ENCODE measurements at places on chromosomes 3 and 15.

- no peak for DNase-seq
Measured at GRCh38 chr3:27213450-27213849, 155.7 kb downstream of the NEK10 start.

DNA sequence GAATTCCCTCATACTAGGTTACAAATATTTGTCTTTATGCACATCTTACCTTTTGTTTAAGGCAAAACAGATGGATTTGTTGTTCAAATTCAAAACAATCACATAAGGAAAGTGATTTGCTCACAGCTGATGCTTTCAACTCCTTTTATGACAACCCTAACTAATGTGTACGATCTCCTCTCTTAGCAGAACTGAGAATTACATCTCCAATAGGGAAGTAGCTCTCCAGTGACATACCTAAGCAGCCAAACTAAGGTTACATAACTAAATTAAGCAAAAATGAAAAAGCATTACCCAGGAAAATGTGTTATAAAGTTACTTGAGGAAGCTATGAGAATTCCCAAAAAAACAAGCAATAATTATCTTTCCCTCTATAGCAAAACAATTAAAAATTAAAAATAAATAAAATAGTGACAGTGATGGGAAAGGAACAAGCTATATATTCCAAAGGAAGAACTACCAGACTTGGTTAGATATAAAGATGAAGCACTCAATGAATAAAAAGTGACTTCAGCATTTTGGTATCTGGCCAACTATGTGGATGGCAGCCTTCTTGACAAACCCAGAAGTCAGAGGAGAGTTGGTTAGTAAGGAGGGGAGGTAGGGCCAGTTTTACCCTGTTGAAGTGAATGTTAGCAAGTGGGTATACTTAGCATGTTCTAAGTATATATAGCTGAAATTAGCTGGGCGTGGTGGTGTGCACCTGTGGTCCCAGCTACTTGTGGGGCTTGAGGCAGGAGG is 32.4 kb downstream of the PEAK1 start:
- DNase-seq, result no peak

- no peak for DNase-seq
Measured at GRCh38 chr15:59879506-59880265, 124.4 kb upstream of the FOXB1 start.

DNA sequence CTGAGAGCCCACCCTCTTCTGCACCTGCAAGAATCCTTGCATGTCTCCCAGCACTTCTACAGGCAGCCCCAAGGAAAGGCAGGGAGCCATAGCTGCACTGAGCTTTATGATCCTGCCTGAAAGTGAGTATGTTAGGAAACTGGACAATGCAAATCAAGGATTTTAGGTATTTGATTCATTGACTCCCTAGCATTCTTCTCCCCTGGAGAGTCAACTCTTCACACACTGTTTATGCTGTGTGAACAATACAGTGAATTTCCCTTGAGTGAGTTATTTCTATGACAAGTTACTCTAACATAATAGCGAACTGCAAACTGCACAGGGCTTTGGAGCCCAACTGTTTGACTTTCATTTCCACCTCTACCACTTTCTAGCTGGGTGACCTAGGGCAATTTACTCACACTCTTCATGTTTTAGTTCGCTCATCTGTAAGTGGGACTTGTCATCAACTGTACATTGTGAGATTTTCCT is 96.0 kb upstream of the PHLDB2 start:
- no peak for DNase-seq

DNA sequence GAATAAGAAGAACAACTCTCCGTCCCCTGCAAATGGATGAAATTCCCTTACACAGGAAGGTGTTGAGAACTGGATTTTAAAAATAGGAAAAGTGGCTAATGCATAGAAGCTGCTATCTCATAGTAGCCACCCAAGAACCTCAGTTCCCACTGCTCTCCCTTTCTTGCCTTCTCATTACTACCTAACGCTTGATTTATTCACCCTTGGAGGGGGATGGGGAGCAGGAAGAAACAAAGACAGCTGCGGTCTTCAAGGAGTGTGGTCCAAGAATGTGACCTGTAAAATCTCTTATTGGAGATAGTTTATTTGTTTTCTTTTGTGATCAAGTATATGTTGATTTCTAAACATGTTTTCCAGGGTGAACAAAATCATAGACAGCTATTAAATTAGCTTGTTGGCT is 274.1 kb upstream of the CTNNB1 start:
- DNase-seq, result no peak

DNA sequence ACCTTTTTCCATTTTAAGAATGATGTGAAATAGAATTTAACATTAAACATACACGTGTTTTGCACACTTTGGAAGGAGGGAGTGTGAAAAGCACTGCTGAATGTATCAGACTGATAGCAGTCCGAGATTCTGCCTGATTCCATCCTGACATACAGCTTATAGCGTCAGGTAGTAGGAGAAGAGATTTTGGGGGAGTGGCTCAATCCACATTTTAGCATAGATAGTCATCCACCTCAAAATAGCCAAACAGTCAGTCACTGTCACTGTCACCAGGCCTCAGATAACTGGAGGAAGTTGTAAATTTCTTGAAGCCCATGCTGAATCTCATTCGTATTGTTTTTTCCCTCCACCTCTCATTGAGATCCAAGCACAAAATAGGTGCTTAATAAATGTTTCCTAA is 35.4 kb upstream of the ARHGEF26 start:
- no peak for DNase-seq

DNA sequence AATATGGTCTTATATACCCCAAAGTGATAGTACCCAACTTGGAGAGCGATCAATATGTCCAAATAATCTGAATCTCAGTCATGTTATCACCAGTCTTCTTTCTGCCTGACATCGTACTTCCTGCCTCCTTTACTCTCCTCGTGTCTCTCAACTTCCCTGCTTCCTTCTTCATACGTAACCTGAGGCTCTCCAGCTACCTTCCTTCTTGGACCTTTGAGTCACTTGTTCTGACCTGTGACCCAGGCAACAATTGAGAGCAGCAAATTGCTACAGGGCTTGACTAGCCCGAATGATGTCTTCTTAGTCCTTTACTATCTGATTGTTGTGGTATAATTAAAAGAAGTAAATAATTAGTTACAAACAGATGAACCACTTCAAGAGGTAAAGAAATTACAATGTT is 145.9 kb upstream of the MBNL1 start:
- no peak for DNase-seq

DNA sequence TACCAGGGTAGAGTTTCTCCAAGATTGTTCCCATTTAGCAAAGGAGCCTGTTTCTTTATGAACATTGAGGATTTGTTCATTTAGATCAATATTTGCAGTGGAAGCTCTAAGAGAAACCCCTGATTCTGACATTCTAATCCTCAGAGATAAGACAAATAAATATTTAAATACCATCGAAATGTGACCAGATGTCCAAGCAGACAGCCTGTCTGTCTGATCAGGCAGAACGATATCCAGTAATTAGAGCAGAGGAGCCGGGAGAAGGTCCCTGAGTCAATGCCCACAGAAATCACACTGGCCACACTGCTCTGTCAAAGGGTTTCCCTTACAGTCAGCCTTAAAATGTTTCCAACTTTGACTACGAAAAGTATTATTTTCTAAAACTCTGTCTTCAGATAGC is 15.7 kb upstream of the ARPIN start:
- DNase-seq, result no peak

GRCh38 chr3:105707009-105707408 is 161.8 kb downstream of the CBLB start:
- no peak for DNase-seq

GRCh38 chr3:51190199-51190598 is 194.9 kb upstream of the MANF start:
- no peak for DNase-seq

- DNase-seq, result no peak
Measured at GRCh38 chr3:64674591-64675076, 13.2 kb downstream of the ADAMTS9 start.

DNA sequence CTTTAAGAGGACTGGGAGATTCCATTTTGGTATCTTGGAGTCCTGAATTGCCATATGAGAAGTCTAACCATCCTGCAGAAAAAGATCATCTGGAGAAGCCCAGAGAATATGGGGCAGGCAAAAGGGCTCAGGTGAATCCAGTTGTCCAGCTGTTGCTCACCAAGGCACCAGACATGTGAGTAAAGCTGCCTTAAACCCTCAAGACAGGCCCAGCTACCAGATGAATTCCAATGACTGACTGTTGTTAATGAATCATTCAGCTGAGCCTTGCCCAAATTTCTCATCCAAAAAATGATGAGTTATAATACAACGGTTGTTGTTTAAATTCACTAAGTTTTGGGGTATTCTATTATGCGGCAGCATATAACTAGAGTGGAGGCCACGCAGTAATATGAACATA is 22.0 kb upstream of the NANOGP8 start:
- no peak for DNase-seq

DNA sequence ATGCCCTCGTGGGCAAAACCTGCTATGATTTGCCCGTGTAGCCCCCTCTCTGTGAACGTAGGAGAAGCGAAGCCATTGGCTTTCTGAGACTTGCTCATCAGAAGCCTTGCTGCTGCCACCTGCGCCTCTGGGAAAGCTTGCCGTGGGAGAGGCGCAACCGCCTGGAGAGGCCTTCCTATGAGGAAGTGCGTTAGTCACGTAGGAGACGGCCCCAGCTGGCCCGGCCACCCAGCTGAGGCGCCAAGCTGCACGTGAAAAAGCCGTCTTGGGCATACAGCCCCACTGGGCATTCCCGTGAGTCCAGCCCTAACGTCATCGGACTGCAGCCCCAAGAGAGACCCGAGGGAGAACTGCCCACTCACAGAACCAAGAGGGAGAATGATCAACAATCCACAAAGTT is 49.1 kb upstream of the TJP1 start:
- DNase-seq, result no peak

GRCh38 chr15:92273723-92274122 is 120.0 kb upstream of the ST8SIA2 start:
- no peak for DNase-seq

GRCh38 chr3:72070005-72070404 is 285.1 kb upstream of the PROK2 start:
- DNase-seq, result no peak

GRCh38 chr3:42214565-42215283 is 51.3 kb downstream of the CCK start:
- no peak for DNase-seq

GRCh38 chr3:165636684-165637015 is 200.6 kb downstream of the BCHE start:
- DNase-seq, result no peak

- DNase-seq, result no peak
Measured at GRCh38 chr15:91499774-91500383, 353.6 kb upstream of the SLCO3A1 start.

DNA sequence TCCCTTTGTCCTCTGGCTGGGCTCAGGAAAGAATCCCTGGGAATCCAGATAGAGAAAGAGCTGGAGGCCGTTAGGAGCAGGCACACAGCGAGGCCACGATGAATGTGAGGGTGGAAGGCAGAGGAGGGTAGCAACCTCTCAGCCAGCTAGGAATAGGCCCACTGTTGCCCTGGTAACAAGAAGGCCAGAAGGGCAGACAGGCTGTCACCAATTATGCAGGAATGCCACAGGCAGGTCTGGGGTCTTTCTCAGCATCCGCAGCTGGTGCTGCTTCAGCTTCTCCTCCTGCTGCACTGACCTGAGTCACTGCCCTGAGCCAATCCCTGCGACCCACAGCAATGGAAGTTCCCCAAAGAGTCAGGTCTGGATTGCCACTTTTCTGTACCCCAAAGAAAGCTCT is 62.8 kb upstream of the C3orf80 start:
- no peak for DNase-seq

DNA sequence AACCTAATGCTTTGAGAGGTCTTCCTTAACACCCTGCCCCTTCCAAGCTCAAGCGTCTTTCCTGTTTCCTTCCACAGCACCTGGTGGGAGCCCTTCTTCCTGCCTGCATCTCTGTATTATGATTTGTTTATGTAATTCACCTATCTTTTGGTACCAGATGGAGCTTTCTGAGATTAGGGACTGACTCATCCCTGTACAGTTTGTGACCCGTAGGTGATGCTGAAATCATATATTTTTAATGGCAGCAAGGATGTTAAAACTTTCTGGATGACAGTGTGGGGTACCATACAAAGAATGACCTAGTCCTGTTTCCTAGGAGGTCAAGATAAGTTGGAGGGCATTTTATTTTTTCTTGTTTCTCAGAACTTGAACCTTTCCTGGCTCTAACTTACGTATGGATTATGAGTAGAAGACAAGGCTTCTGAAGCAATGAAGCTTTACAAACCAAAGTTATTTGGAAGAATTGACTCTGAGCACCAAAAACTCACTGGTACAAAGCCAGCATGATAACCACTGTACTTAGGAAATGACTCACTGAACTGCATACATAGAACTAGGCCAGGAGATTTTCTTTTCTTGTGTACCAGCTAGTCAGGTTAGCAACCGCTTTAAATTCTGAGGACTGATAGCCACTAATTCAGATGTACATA is 46.6 kb downstream of the HHLA2 start:
- DNase-seq, result no peak

DNA sequence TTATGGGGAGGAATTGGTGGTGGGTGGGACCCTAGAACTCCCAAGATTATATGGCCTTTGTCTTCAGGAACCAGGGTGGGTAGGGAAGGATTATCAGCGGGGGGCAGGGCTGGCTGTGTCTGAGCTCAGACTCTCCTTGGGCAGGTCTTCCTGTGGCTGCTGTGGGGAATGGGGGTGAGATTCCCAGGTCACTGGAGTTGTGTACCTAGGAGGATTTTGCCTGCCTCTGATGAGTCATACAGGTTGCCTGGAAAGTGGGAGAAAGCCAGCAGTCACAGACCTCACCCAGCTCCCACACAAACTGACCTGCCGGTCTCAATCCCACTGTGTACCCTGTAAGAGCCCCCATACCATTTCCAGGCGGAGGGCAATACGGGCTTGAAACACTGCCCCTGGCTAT is 209.9 kb upstream of the CNTN3 start:
- DNase-seq, result no peak

- DNase-seq, result peak; percentile 17
Measured at GRCh38 chr3:188578576-188579363, 424.8 kb downstream of the LPP start.

- no peak for DNase-seq
Measured at GRCh38 chr3:66469220-66469640, 31.6 kb downstream of the LRIG1 start.

- no peak for DNase-seq
Measured at GRCh38 chr3:152436707-152437590, 168.2 kb downstream of the MBNL1 start.

DNA sequence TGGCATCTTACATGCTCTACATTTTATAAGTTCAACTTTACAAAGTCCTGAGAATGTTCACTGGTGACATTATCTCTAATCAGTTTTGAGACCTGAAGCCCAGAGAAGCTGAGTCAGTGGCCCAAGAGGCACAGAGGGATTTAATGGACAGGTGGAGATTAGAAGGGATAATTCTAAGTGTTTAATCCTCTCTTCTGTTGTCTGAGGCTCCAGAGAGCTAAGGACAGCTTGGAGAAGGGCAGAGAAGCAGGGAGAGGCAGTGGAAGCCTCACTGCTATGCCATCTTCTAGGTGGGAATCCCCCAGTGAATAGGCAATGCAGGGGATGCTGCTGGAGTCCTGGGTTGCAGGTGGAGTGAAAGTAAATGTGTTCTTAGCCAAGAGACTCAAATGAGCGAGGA is 369.4 kb upstream of the SLCO3A1 start:
- DNase-seq, result no peak

DNA sequence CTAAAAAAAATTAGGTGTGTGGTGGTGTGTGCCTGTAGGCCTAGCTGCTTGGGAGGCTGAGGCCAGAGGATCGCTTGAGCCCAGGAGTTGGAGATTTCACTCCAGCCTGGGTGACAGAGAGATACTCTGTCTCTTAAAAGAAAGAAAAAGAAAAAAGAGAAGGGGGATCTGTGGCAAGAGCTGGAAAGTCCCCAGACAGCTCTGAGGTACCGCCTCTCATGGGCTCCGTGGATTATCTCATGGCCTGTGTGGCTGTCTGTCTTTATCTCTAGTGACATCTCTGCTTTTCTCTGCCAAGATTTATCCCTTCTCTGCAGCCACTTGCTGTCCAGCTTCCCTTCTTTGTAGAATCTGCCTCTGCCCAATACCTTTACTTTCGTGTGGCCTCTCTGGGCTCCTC is 5.7 kb downstream of the EXOSC7 start:
- DNase-seq, result no peak

Data from NCI-H1092 (cell line).